RWPE2 (cell line): ENCODE measurements at places on chromosomes 13 and 19.

DNA sequence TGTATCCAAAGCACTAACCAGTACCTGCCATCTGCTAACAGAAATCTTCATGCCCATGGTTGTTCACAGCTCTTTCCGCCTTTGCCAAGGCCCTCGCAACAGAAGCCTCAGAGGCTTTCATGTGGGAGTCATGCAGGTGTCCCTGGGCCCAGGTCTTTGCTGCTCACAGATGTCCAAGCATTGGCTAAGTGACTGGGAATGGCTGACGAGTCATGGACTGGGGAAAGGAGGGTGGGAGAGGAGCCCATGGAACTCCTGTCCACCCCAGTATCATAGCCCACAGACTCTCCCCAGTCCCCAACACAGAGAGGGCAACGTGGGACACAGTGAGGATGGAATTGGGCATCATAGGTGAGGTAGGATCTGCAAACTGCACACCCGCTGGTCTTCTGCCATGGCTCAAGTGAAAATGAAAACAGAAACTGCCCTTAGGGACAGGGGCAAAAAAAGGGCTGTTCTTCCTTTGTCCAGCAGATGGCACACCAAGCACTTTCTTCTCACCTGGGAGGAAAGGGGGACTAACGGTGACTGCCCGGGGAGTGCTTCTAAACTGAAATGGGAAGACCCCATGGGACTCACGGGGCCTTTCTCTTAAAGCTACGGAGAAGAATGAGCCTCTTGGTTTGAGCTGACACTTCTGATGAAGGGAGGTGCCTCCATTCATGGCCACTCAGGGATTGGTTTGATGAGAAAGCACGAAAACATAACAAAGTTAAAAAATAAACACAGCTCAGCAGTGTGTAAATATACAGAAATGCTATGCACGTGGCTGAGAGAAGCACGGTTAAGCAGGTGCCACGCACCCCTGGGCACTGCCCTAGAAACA lies 11.1 kb upstream of the DHRS12 start:
- H3K36me3 ChIP-seq, result no peaks in the 10 kb centered on the region
- peaks cover 8% of the 10 kb centered on the region for H3K4me1 ChIP-seq
- no peak overlapping the region for H3K27ac ChIP-seq
- no peak overlapping the region for H3K4me3 ChIP-seq
- no peak for DNase-seq
- no peaks in the 10 kb centered on the region for H3K27me3 ChIP-seq

GRCh38 chr19:1967087-1967608 lies 26.2 kb downstream of the CSNK1G2 start:
- no peak for DNase-seq
- no peak overlapping the region for H3K4me3 ChIP-seq
- no peak overlapping the region for H3K27ac ChIP-seq
- peaks cover 9% of the 10 kb centered on the region for H3K36me3 ChIP-seq
- no peaks in the 10 kb centered on the region for H3K27me3 ChIP-seq
- H3K4me1 ChIP-seq, result peaks cover 6% of the 10 kb centered on the region

GRCh38 chr13:45737571-45738017 lies 35.5 kb downstream of the CBY2 start:
- H3K4me3 ChIP-seq, result no peak overlapping the region
- no peak overlapping the region for H3K27ac ChIP-seq
- no peak for DNase-seq
- H3K27me3 ChIP-seq, result no peaks in the 10 kb centered on the region
- no peaks in the 10 kb centered on the region for H3K36me3 ChIP-seq

DNA sequence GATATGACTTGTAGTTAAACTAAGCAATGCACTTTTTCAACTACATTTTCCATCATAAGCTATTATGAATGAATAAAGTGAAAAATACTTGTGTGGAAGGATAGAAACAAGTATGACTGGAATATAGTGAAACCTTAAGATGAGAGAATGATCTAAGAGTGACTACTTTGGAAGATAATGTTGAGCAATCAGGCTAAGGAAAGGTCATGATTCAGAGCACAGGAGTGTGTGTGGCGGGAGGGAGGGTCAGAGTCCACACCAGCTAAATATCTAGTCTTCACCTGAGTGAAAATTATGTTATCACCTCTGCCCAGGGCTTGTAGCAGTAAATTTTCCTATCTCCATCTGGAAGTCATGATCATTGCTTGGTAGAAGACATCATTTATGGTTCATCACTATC lies 833.4 kb upstream of the ATXN8OS start:
- no peaks in the 10 kb centered on the region for H3K27me3 ChIP-seq
- no peak overlapping the region for H3K4me3 ChIP-seq
- no peaks in the 10 kb centered on the region for H3K4me1 ChIP-seq
- no peak for DNase-seq
- no peak overlapping the region for H3K27ac ChIP-seq

GRCh38 chr13:33978653-33979052 lies 160.7 kb downstream of the RFC3 start:
- no peaks in the 10 kb centered on the region for H3K27me3 ChIP-seq
- H3K36me3 ChIP-seq, result no peaks in the 10 kb centered on the region
- no peaks in the 10 kb centered on the region for H3K4me1 ChIP-seq
- H3K27ac ChIP-seq, result no peak overlapping the region

DNA sequence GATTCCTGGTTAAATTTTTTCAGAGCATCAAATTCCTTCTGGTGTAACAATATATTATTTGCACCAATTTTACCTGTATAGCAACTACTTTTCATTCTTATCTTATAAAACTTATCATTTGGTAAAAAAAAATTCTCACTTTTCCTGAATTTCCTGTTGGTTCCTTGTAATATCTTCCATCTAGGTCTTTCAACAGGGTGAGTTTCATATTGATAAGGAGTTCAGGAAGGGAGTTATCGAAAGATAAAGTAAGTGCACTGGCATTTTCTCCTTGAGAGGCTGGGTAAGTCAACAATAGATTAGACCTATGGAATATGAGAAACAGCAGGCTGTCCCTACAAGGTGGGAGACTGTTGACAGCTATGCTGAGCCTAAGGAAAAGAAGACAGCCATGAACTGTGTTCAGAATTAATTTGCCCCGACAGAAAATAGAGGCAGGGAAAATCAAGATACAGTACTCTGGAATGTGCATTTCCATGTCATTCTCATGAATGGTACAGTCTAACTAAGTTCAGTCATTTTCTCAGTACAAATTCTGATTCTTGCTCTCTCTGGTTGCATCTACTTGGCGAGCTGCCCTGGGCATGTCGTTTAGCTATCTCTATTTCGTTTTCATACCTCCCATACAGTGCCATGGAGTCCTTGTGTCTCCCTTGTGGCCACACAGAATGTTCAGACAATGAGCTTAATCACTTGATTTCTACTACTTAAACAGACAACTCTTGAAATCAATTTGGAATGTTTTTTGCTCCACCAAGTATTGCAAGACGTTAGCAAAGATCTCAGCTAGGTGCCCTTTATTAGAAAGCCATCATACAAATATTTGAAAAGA lies 9.9 kb downstream of the IGFL1 start:
- no peak overlapping the region for H3K4me3 ChIP-seq
- no peaks in the 10 kb centered on the region for H3K27me3 ChIP-seq
- H3K4me1 ChIP-seq, result no peaks in the 10 kb centered on the region
- no peak overlapping the region for H3K27ac ChIP-seq
- no peak for DNase-seq
